ENCODE measurements at places on chromosomes 16 and 17. TPM values are rescaled to one million over a fixed set of nuclear protein-coding genes. Genes with fewer than 3 reads are reported as not detected.

The HLF gene
- 0.12 TPM for total RNA-seq

The STAC2 gene
- not detected for total RNA-seq

The TRIM16 gene
- total RNA-seq: 163 TPM

The CCL3 gene
- total RNA-seq: not detected

The OR3A2 gene
- total RNA-seq: not detected

The ARRB2 gene
- total RNA-seq: 12.3 TPM

The CNTNAP1 gene
- total RNA-seq: 20.8 TPM

The KRTAP9-7 gene
- total RNA-seq: not detected

The IGF2BP1 gene
- 16.0 TPM for total RNA-seq

The SLC38A8 gene
- total RNA-seq: not detected

The PCGF2 gene
- total RNA-seq: 8.2 TPM

The PRSS33 gene
- 0.36 TPM for total RNA-seq

The CTNS gene
- 36.0 TPM for total RNA-seq

The OTOA gene
- not detected for total RNA-seq

The GCGR gene
- total RNA-seq: not detected

The PIMREG gene
- 96.3 TPM for total RNA-seq

The CCL16 gene
- total RNA-seq: not detected

The TSEN54 gene
- 48.6 TPM for total RNA-seq

The ADAM11 gene
- total RNA-seq: 2.8 TPM

The KCNH6 gene
- not detected for total RNA-seq

The PRRT2 gene
- total RNA-seq: 3.3 TPM

The SBK1 gene
- total RNA-seq: 0.48 TPM

The CDRT15L2 gene
- total RNA-seq: not detected

The GAS2L2 gene
- total RNA-seq: not detected

The TAT gene
- total RNA-seq: not detected

The ASGR1 gene
- 0.86 TPM for total RNA-seq

The OR1D5 gene
- not detected for total RNA-seq

The ALOX15 gene
- total RNA-seq: not detected
